ENCODE measurements at places on chromosomes 12 and 14.

DNA sequence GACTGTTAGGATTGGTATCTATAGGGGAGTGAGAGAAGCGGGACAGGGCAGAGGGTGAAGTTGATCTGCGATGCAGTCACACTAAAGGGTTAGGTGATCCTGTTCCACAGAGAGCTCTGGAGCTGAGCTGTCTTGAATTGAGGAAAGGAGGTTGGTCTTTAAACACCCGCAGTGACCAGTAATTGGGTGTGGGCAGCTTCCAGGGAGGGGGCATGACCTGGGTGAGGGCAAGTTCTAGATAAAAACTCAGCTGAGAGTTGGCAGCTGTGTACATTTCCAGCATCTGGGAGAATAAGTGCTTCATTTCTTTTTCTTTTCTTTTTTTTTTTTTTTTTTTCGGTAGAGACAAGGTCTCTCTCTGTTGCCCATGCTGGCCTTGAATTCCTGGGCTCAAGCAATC lies 35.1 kb downstream of the RDH12 start:
- no peak for DNase-seq

DNA sequence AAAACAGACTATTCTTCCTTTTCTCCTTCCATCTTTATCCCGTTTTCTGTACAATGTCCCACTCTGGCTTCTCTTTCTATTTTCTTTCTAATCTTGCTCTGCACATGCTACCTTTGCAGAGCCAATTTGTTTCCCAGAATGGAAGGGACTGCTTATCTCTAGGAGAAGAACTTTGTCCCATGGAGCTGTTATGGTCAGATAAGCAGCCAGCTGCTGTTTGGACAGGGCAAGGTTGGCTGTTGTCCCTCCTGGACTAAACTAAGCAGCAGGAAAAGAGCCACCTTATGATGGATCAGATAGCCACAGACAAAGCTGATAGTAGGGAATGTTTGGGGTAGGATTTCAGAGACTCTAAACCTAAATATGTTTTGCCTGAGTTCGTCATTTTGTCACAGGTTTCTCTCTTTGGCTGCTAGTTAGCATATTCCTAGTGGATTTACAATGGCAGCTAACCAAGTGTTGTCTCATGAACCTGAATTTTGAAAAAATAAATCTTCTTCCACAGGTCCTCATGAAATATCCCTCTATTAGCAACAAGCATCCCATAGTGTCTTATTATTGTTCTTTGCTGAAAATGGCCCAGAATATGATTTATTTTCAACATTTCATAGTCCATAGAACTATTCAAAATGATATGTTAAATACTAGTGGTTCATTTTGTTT lies 262.8 kb downstream of the SLC16A7 start:
- DNase-seq: no peak

DNA sequence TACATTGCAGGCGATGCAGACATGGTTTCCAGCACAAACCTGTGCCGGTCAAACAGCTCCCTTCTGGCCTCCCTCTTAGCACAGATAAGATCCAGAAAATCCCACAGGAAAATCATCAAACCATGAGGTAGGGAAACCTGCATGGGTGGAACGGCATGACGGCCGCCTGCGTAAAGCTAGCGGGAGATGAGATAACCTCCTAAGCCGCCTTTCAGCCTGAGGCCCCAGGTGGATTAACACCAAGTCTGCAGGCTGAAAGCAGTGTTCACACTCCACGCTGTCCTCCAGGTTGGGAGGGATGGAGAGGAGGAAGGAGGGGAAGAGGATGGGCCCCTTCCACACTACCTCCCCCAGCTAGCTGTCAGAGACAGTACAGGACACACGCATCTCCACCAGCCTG lies 63.8 kb downstream of the TSPAN11 start:
- DNase-seq: no peak

GRCh38 chr14:61321385-61322010 lies at the start of gene PRKCH:
PRKCH (plus strand) TSS chr14:61321579; CDS start chr14:61322102, 523 bp downstream.
- peak; percentile 39 for DNase-seq

DNA sequence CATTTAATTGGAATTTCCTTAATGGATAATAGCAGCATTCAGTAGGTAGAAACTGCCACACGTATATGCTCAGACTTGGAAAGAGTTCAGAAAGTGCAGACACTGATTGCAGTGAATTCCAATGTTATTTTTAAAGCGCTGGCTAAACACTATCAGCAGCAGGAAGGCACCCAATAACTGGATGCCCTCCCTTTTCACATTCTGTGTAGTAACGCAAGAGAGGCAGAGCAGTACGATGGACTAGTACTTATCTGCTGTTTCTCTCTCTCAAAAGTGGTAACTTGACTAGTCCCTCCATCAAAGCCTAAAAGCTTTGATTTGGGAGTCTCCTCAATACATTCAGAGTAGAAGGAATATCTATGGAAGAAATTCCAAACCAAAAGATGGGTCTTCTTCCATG lies 791.0 kb downstream of the TMTC2 start:
- no peak for DNase-seq

GRCh38 chr12:122023339-122024131 lies 1.9 kb downstream of the BCL7A start:
- DNase-seq: peak; percentile 57

- peak; percentile 37 for DNase-seq
These were observed 31.3 kb upstream of the ATF1 start for GRCh38 chr12:50732591-50732990.

GRCh38 chr14:55851961-55852360 lies 266.2 kb upstream of the PELI2 start:
- DNase-seq: no peak

DNA sequence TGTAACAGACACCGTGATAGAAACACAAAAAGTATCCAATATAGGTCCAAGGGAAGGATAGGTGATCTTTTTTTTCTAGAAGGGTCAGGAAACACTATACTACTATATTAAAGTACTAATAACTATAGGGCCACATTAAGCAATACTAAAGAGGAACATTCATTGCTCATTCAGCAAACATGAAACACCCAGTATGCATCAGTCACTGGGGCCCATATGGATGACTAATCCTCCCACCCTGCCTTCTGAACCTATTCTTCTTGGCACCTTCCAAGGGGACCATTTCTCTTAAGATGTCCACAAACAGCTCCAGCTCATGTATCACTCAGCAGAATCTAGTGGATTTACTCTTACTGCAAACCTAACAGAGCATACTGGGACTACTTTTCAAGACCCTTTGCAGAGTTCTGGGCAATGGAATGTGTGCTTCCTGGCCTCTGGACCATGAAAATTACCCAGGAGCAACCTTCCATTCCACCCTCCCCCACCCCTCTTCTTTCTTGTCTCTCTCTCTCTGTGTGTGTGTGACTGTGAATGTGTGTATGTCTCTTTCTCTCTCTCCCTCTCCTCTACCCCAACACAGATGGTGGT lies 187.9 kb downstream of the EPS8 start:
- peak; percentile 83 for DNase-seq

GRCh38 chr14:24943024-24943423 lies 106.9 kb downstream of the STXBP6 start:
- DNase-seq: no peak

- no peak for DNase-seq
These were observed 59.9 kb downstream of the STXBP6 start for GRCh38 chr14:24990050-24990449.

- DNase-seq: no peak
These were observed 23.1 kb upstream of the C12orf42 start for GRCh38 chr12:103518899-103519298.

DNA sequence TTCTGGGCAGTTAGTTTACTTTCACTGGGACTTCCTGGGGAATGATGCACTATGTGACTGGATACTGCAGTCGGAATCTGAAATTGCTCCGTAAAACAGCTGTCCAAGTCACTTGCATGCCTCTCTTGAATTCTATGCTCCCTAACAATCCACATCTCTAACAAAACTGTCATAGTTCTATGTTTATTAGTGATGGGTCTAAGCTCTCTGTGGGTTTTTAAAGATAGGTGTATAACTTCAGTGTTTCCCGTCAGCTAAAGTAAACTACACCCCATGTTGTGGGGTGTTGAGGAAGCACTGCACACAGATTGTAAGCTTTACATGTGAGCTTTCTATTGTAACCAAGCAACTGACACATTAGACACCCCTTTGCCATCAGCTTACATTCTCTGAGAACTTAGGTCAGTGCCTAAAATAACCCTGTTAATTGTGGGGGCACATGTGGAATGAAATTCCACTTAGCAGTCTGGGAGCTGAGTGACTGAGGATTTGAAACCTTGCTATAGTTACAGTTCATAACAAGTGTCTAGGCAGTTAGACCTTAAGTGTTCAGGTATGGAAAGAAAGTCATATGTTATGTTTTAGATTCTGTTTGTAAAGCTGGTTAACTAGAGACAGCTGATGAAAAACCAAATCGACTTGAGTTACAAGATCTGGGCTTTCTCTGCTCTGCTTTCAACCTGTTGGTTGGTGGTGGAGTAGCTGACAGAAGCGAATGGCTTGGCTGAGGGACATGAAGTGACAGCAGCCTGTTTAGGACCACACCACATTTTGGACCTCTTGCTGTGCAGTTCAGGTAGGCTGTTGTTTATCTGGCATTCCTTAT lies 165.7 kb downstream of the AKAP6 start:
- no peak for DNase-seq

GRCh38 chr12:2633176-2633824 lies 161.5 kb upstream of the FKBP4 start:
- DNase-seq: no peak

DNA sequence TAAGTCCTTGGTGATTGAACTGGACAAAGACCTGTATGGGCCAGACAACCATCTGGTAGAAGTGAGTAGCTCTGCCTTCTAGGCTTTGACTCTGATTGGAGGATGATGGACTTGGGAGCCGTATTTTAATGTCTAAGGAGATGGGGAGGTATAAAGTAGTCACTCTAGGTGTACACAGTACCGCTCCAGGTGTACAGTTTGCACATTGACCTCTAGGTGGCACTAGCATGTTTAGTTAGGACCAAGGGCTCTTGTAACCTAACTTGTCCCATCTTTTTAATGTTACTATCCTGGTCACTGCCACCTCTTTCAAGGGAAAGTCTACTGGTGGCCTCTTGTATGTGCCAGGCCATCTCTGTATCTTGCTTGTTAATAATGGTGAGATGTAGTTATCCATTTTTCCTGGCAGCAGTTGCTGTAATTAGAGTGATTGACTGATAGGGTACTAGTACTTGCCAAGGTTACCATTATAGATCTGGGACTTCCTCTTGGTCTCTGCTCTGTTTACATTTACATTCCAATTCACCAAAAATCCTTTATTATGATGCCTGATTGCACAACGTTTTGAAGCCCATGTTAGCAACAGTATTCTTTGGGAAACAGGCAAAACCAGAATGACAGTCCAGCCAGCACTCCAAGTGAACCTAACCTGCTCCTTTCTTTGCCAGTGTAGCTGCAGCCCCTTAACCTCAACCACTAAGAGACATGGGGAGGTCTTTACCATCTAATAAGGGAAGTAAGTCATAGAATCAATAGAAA lies 3.6 kb downstream of the SMARCD1 start:
- DNase-seq: peak; percentile 76

- DNase-seq: no peak
These were observed 103.6 kb upstream of the LRIG3 start for GRCh38 chr12:59023861-59024424.

DNA sequence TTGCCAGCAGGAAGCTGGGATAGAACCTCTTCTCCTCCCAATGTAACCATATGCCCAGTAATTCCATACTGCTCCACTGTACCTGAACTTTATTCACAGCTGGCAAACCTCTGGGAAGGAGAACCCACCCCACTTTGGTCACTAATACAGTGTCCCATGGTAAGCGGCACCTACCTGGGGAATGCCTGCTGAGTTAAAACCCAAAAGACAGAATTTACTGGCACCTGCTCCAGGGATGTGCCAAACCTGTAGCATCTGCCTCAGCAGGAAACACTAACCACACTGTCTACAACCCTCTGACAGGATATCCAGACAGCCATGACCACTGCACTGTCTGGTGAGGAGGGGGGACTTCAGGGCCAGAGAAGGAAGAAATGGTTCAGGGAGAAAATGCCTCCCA lies 26.6 kb downstream of the DDX24 start:
- no peak for DNase-seq

- DNase-seq: peak; percentile 69
These were observed 123.1 kb downstream of the GALC start for GRCh38 chr14:87869619-87870583.

DNA sequence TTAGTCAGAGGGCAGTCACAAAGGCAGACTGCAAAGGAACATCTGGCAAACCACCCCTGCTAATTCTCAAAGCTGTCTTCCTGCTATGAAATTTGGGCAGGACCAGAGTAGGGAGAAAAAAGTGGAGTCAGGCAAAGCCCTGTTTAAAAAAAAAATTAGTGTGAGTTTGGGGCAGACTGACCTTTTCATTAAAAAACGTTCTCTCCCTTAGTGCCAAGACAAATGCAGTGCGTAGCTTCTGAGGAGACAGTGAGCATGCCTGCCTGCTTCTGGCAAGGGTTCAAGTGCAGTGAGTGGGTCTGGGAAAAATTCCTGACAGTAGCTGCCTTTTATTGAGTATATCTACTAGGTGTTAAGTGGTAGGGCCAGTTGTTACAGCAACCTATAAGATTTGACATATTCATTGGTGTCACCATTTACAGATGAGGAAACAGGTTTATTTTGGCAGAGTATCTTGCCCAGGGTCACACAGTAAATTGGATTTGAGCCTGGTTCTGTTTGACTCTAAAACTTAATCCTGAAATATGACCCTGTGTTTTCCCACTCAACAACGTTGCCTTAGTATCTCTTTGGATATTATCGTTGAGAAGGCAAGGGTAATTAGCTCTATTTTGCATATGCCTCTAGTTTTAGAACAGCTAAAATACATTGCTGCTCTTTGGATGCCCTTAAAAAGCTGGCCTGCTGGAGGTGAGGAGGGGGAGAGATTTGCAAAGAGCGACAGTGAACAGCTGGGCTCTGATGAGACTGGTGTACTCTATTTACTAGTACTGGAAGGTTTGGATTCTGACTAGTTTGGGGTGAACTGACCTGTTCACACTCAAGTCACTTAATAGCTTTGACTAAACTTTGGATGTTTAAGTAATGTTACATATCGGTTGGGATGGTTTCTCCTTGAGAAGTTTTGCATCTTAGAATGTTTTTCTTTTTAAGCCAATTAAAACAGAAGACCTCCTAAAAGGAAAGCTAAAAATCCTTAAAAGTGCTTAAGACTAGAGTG lies 72.8 kb downstream of the PAPOLA start:
- DNase-seq: peak; percentile 64

DNA sequence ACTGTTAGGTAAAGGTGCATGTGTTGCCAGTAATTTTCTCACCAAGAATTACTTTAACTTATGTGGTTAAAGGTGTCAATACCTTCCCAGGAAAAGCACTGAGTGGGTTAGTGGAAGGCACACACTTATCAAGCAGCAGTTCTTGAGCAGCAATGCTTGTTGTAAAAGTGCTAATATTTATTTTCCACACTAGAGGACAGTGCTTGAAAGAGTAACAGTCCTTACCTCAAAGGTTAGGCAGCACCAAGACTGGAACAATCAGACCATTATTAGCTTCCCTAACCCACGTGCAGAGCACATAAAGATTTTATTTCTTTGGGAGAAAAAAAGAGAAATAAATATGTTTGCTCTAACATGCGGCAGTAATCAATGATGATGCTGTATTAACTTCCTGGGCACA lies 48.8 kb upstream of the KRR1 start:
- no peak for DNase-seq

DNA sequence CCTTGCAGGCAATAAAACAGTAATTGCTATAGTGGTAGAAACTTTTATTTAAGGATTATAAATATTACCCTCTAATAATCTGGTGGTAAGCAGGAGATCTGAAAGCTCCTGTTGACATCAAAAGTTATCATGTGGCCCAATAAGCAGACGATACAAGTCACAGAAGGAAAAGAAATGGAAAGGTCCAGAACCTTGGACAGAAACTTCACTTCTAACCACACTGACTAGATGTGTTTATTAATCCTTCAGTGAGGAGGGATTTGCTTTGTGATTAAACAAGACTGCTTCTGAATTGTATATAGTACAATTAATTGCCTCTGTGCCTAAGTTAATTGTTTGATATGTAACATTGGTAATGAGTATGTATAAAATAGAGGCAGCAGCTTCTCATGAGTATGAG lies 652.7 kb upstream of the MIS18BP1 start:
- no peak for DNase-seq
